ENCODE measurements at places on chromosomes 6 and 20.
A peak's percentile ranks its signal among the peaks of the same experiment; 100 is the strongest.

DNA sequence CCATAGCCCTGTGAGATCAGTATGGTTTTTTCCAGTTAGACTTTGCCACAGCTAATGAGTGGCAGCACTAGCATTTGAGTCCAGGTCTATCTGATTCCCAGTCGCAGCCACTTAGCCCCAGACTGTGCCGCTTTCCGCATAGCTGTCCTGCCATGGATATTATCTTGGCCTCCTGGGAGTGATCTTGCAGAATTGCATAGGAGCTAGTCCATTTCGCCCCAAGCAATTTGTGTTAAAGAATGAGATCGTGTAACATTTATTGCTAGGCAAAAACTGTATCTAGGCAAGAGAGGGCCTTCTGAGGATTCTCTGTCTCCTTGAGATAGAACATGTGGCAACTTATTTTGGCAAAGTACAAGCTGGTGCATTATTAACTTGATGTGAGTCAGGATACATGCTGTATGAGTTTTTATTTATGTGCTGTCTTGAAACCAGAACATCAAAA is 74.2 kb downstream of the EZR start:
- no peak for DNase-seq

DNA sequence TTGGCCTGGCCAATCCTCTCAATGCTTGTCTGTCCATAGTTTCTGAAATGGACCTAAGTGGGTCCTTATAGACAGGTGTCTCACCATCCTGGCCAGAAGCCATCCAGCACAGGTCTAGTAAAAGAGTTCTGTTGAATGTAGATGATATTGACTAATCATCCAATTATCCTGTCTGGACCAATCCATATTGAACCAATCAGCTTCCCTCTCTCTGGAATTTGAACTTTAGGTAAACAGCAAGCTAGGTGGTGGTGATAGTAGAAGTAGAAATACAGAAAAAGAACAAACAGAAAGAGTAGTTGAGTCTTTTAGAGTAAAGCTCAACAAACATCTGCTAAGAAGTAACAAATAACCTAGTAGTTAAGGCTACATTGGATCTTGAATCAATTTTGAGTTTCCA is 9.5 kb upstream of the PNRC1 start:
- DNase-seq = no peak

GRCh38 chr6:154916857-154917256 is 78.3 kb upstream of the TIAM2 start:
- no peak for DNase-seq

DNA sequence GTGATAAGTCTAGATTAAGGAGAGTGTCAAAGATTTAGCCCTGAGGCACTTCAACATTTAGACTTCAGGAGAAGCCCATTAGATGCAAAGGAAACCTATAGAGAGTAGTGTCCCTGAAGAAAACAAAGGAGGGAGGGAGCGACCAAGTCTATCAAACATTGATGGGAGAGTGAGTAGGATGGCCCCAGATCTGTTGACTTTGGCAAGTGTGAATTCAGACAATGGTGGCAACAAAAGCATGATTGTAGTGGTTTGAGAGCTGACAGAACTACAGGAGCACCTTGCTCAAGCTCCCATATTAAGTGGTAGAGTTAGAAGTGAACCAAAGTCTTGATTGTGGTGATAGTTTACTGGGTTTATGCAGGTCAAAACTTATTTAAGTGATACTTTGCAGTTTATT is 979 bp upstream of the ABCF1 start:
- DNase-seq = no peak

DNA sequence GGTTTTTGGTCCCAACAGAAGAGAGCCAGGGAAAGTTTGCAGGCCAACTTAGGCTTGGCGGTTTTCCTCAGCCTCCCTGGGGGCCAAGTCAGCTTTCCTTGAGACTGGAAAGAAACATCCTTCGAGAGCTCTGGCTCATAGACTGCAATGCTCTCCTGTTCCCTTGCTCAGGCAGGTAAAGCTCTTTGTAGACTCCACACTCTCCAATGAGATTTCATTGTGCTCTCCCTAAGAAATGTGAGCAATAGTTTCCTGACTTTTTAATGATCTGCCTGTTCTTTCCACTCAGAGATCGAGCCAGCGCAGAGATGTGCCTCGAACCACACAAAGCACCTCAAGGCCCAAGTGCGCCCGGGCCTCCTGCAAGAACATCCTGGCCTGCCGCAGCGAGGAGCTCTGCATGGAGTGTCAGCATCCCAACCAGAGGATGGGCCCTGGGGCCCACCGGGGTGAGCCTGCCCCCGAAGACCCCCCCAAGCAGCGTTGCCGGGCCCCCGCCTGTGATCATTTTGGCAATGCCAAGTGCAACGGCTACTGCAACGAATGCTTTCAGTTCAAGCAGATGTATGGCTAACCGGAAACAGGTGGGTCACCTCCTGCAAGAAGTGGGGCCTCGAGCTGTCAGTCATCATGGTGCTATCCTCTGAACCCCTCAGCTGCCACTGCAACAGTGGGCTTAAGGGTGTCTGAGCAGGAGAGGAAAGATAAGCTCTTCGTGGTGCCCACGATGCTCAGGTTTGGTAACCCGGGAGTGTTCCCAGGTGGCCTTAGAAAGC is 13.9 kb downstream of the TNFAIP3 start:
- no peak for DNase-seq

- no peak for DNase-seq
These were observed 57.2 kb downstream of the SHLD1 start for GRCh38 chr20:5807431-5807830.

DNA sequence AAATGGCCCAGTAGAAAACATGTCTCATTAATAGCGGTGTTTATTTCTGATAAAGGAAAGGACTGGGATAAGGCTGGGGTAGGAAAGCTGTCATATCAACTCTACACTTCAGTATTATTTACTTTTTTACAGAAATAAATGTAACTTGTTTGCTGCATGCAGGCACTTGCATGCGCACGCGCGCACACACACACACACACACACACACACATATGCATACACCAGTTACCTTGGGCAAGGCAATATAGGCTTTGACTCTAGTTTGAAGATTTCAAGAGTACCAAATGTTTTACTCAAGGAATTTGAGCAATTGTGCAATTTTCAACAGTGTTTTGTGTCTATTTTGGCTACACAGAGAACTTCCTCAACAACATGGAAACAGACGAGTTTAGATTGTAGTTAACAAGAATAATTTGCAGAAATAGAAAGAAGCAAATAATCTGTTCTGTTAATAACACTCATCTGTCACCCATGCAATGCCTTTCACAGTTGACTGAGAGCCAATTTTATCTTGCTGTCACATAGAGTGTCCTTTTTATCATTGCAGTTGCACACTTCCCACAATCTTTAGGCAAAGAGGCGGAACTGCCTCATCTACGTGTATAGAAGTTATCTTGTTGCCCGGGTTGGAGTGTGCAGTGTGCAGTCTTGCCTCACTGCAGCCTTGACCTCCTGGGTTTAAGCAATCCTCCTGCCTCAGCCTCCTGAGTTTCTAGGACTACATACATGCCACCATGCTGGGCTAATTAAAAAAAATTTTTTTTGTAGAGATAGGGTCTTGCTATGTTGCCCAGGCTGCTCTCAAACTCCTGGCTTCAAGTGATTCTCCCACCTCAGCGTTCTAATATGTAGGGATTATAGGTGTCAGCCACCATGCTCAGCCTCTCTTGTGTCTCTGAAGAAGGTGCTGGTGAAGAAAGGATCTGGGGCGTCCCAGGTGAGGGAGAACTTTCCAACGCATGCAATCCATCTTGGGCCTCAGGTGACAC is 74.8 kb upstream of the SHLD1 start:
- peak; percentile 55 for DNase-seq

- DNase-seq = peak; percentile 8
These were observed 133.0 kb downstream of the GPX5 start for GRCh38 chr6:28658475-28659249.

- no peak for DNase-seq
These were observed 15.7 kb upstream of the E2F1 start for GRCh38 chr20:33701629-33702450.

DNA sequence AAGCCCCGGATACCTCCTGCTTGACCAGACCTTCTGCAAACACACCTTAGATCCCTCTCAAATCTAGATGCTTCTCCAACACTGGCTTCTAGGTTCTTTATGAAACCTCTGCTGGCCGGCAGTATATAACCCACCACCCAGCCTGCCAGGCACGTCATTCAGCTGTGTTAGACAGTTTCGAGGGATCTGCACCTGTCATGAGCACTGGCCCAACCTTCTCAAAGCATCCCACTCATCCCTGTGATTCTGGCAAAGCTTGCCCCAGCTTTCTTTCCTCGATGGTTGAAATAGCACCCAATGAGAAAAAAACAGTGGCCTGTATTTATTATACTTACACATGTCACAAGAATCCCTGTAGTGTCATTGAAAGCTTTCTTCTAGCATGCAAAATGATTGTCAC is 157.8 kb downstream of the MTHFD1L start:
- DNase-seq = no peak

DNA sequence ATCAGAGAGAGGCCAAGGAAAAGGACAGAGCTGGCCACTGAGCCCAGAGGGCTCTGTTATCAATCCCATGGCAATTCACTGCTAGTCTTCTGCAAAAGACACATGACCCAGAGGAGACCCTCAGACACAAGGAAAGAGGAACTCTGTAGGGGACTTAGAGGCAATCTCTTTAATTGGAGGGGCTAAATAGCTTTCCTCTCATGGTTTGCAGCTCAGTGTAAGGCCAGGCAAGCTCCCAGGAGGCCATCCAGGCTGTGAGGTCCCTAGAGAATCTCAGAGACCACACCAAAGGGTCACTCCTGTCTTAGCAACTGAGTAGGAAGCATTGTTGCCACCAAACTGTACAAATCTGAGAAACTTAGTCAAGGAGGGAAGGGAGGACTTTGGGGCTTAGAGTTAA is 10.0 kb upstream of the HLA-DOA start:
- no peak for DNase-seq

DNA sequence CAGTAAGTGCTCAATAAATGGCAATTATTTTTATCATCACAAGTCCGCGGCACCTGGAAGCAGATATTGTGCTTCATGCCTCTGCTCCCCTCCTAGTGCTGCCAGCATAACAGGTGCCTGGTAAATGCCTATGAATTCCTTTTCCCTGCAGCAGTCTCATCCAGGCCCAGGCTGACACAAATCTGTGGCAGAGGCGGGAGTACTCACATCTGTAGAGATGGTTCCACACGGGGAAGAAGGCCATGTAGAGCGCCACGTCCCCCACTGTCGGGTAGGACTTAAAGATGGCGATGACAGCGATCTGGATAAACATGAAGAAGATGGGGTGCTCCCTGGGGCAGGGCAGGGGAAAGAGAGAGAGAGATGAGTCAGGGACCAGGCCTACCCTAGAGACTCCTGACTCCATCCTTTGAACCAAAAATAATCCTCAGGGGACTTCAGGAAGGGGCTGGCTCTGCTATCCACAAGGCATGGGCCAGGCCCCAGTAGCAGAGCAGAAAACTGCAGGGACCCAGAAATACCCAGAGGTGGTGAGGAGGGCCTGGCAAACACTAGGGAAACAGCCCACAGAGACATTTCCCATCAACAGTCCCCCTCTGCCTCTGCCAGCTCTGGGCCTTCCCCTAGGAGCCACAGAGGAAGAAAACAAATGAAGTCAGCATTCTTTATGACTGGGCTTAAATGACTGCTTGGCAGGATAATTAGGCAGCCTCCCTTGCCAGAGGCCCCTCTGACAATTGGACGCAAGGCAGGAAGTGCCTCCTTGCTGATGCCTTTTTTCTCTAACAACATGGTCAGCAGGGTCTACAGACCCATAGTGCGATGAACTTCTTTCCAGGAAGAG is 23.0 kb downstream of the MAP1LC3A start:
- DNase-seq = peak; percentile 70

GRCh38 chr6:144178323-144178722 is 28.0 kb downstream of the STX11 start:
- no peak for DNase-seq

DNA sequence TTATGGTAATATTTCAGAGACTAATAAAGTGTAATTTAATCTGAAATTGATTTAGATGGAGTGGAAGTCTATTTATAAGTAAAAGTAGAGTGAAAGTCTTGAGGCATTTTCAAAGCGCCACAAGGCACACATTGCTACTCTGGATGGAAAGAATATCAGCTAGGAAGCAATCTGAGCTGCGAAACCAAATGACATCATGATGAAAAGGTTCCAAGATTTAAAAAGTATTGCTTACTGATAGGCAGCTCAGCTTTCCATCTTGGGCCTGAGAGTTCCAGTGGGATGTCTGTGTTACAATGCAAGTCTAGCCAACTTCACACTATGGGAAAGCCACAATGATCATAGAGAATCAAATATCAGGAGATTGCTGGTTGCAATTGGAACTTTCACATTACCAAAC is 126.9 kb upstream of the VGLL2 start:
- DNase-seq = no peak

DNA sequence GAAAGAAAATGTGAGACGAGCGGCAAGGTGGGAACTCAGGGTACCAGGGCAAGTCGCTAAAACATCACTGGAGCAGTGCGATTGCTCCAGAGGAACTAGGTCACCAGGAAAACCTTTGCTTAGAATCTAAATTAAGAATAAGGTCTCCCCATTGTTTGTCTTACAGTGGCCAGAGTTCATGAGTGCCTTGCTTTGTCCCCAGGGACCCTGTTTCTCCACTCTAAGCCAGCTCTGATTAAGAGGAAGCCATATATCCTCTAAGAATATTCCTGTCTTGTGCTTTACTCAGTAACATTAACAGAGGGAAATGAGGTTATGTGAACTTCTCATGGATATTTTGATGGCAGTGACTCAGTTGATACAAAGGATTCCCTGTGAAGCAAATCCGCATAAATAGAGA is 305.8 kb downstream of the CD83 start:
- no peak for DNase-seq

GRCh38 chr6:135600086-135600702 is 102.7 kb upstream of the AHI1 start:
- no peak for DNase-seq

DNA sequence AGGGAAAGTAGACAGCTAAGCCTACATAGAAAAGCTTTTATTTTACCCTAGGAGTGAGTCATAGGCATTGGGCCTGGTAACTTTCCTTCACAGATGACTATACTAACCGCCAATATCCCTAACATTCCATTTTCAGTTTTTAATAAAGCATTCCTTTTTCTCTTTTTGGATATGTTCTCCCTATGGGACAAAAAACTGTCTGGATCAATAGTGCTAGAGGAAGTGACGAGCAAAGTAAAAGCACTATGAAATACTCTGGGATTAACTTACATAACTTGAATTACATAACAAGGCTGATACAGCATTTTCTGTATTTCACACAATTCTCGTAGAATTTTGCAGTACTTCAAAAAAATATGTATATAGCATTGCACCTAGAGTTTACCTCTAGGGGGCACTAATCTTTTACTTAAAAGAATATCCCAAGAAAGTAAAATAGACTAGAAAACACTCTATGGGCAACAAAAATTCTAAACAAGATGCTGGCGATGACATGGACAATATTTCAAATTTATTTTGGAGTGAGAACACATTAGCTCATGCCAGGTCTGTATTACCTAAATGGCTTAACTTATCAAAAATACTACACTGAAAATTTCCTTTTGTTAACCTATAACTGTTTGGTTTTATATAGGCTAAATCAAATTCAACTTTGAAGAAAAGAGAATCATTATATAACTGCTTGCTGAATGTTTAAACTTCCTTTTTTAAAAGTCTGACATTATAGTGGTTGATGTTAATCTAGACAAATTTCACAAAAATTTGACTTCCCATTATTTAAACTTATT is 66.3 kb upstream of the DST start:
- no peak for DNase-seq
